LHCN-M2 (cell line): ENCODE measurements at places on chromosomes 5 and 9.
A peak's percentile ranks its signal among the peaks of the same experiment; 100 is the strongest.

- DNase-seq = no peak
Observed at GRCh38 chr5:142678529-142678928, 7.4 kb downstream of the FGF1 start.

DNA sequence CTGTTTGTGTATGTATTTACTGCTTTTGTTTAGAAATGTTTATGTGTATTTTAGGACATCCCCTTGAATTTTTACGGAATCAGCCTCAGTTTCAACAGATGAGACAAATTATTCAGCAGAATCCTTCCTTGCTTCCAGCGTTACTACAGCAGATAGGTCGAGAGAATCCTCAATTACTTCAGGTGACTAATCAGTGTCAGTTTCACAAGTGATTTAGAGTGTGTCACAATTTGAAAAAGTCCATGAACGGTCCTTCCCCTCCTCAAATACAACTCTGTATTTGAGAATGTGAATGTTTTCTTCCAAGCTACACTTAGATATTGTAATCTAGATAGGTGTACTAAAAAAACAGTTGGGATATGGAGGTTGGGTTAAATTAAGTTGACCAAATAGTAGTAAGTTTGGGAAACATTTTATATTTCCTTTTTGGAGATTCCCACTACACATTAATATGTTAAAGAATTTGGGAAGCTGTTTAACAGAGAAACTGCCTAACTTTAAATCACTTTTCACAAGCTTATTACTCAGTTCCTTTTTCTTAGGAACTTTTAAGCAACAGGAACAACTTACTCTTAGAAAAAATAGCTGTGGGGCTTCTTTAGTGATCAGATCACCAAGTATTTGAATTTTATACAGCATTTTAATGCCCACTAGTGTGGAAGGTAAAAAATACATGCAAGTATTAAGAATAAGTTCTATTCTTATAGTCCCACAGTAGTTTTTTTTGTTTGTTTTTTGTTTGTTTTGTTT lies 40.9 kb downstream of the RAD23B start:
- no peak for DNase-seq

- DNase-seq = no peak
Observed at GRCh38 chr9:136011376-136011702, 50.2 kb upstream of the UBAC1 start.

GRCh38 chr5:69526660-69527059 lies 33.3 kb upstream of the GTF2H2C start:
- DNase-seq = no peak

DNA sequence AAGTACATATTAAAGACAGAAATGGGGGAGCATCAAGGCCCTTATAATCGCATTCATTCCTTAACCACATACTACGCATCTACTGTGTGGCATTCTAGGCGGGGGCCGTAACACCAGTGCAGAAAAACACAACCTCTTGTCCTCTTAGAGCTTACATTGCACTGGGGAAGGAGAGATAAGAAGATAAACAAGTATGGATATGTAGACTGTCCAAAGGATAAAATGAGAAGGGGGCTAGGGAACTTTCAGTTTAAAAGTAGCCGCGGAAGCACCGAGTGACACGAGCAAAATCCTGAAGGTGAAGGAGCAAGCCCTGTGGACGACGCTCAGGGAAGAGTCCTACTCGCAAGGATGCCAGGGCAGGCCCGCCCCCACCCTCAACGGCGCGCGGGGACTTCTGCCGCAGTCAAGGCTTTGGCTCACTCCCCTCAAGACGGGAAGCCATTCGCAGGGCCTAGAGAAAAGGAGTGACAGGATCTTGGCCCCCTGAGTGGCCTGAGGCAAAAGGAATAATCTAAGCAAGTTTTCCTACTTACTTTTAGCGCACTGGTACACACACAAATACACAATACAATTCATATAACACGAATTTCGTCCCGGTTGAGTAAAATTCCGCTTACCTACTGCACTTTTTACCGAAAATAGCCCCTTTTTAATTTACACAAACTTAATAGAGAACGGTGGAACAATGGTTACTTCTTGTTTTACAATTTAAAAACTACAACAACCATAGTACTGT lies 1.3 kb upstream of the NIPBL start:
- DNase-seq = peak; percentile 44

- DNase-seq = no peak
Observed at GRCh38 chr5:136712628-136713027, 347.3 kb upstream of the TRPC7 start.

- DNase-seq = no peak
Observed at GRCh38 chr5:25002371-25002770, 357.6 kb upstream of the CDH10 start.

- DNase-seq = no peak
Observed at GRCh38 chr5:156896546-156896945, 46.5 kb downstream of the PPP1R2B start.

GRCh38 chr5:101535626-101536025 lies 632.5 kb upstream of the ST8SIA4 start:
- DNase-seq = no peak

- no peak for DNase-seq
Observed at GRCh38 chr9:33048054-33048465, 23.0 kb downstream of the DNAJA1 start.

DNA sequence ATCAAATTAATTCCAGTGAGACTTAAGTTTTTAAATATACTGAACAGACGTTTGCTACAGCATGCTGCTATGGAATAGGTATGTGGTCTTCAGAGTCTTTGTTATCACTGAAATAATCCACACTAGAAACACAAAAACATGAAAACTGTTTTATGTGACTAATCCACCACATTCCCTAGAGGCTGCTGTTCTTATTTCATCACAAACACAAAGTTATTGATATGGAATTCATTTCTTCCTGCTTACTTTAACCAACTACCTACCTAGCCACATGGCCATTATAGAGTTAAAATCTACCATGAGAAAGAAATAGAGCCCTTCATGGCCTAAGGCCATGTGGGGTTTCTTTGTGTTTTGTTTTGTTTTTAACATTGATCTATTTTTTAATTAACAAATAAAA lies 232.3 kb upstream of the PTGER4 start:
- peak; percentile 82 for DNase-seq

GRCh38 chr5:172896465-172896864 lies 62.4 kb downstream of the ERGIC1 start:
- DNase-seq = no peak

DNA sequence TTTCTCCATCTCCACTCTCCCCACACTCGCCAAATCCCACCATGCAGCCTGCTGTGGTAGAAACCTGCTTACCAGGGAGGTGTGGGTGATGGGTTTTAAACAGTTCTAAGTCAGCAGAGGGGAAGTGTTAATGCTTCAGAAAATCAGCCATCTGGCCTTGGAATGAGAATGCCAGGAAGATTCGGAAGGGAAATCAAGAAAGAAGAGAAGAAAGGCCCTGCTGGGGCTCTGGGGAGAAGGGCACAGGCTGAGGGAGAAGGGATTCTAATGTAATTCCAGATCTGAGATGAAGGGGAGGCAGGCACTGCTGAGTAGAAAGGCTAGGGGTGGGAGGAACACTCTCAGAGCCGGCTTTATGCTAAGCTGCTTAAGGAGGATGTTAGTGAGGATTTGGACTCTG lies 434.7 kb upstream of the DMAC1 start:
- no peak for DNase-seq

GRCh38 chr5:126354012-126354857 lies 69.0 kb upstream of the GRAMD2B start:
- peak; percentile 99 for DNase-seq

GRCh38 chr5:103801681-103802080 lies 239.1 kb upstream of the NUDT12 start:
- no peak for DNase-seq
